Neural progenitor cell (in vitro differentiated cells): ENCODE measurements at places on chromosomes 6 and 20. TPM values are rescaled to one million over a fixed set of nuclear protein-coding genes. Genes with fewer than 3 reads are reported as not detected.

The TTLL9 gene
- 0.34 TPM in 1 of 2 replicates, not detected in the other for total RNA-seq

The TMC2 gene
- total RNA-seq: not detected in 2 replicates

The DNMT3B gene
- 114 and 148 TPM in 2 replicates for total RNA-seq

DNA sequence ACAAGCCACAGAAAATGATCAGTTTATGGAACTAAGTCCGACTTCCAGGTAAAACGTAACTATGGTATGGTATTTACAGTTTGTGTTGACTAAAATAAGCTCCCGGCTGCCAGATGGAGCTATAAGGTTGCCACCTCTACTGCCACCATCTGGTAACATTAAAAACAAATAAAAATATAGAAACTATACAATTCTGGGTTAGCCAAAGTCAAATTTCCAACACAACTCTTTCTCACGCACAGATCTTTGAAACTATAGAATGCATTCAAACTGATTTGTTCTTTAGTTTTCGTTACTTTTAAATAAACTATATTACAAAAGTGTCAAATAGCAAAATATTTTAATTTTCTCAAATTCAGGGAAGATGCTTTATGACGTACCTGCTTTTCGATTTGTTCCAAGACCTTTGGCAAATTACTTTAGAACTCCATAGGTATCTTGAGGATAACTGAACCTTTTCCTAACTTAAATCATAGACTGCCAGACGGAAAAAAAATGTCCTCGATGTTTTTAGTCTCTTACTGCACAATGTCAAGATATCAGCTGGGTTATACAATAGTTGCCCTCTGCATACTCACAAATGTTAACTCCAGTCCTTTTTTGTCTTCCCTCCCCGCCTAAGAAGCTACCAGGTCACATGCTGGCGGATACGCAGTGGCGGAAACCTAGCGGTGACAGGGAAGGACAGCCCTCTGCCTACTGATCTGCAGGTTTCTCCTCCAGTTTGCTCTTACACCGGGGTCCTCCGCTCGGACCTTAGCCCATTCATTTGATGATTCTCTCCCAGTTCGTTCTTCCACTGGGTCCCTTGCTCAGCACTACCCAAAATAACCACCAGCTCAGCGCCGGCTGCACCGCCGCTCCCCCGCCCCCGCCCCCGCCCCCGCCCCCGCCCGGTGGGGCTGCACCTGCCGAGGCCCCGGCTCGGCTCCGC is 888 bp downstream of the SLC17A5 start:
- DNase-seq: peak; percentile 79

DNA sequence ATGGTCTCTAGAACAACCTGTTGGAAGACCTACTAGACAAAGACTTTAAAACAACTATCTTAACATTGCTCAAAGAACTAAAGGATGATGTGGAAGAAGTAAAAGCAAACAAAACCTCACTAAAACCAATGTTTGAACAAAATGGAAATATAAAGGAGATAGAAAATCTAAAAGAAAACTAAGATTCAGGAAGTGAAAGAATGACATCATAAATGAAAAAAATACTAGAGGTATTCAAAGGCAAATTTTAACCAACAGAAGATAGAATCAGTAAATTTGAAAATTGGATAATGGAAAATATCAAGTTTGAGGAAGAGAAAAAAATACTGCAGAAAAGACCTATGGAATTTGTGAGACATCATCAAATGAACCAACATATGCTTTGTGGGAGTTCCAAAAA is 914.1 kb upstream of the GJE1 start:
- DNase-seq: no peak

GRCh38 chr6:7938562-7939183 is 28.1 kb upstream of the TXNDC5 start:
- DNase-seq: no peak

The PBX2 gene
- total RNA-seq: 53.3 and 114 TPM in 2 replicates

DNA sequence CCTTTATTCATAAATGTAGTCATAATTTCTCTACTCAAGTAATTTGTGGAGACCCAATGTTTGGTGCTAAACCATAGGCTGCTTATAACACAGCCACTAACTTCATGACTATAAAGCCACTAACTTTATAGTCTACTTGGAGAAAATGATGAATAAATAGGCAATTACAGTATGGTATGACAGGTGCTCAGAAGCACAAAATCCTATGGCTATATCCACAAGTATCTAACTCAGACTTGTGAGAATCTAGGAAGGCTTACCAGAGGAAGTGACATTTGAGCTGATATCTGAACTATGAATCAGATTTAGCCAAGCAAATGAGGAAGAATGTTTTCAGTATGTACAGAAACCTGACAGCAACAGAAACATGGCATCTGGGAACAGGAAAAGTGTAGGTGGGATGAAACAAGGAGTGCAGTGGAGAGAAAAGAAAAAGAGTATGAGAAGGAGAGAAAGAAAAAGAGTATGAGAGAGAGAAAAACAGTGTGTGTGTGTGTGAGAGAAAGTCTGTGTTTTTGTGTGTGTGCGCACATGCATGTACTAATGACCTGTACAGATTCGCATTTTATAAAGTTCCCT is 59.9 kb downstream of the REV3L start:
- no peak for DNase-seq

DNA sequence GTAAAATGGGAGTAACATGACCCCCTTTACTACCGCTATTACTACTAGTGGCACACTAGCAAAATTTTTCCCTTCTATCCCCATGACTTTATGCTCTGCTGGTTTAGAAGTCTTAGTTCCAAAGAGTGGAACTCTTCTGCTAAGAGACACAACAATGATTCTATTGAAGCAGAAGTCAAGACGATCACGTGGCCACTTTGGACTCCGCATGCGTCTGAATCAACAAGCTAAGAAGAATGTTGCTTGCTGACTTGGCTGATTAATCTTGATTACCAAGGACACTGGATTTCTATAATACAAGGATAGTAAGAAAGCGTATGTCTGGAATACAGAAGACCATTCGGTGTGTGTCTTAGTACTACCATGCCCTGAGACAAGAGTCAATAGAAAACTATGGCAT is 244.7 kb upstream of the BTBD3 start:
- DNase-seq: no peak

DNA sequence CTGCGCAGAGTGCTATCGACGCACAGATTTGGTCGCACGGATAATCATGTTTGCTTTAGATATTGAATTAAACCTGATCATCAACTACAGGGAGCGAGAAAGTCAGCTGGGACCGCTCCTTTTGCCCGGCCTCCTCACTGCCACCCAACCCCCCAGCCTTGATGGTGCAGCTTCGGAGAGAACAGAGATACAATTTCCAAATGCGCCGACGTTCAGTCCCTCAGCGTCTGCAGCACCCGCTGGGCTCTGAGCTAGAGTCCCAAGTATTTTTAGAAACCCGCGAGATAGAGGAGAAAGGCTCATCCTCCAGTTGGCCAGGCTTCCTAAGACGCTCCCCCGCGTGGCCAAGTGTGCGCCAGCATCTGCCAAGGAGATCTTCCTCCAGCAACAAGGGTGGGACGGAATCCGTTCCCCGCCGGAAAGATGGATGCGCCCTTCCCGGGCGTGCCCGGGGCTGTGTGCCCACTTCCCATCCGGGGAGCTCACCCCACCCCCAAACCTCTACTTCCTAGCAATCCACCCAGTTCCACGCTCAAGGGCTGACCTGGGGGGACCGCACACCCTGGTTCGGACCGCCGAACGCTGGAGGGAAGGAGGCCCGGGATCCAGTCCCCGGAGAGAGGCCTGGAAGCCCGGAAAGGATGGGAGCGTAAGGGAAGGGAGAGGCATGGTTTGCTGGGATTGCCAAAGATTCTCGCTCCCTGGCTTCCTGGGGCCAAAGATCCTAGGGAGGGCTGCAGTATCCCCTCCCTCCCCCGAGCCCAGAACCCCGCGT is 4.1 kb downstream of the NKX2-2 start:
- DNase-seq: peak; percentile 75

The NRSN2 gene
- 8.8 and 20.1 TPM in 2 replicates for total RNA-seq
